ENCODE measurements at places on chromosomes 3 and 15. TPM values are rescaled to one million over a fixed set of nuclear protein-coding genes. Genes with fewer than 3 reads are reported as not detected.

DNA sequence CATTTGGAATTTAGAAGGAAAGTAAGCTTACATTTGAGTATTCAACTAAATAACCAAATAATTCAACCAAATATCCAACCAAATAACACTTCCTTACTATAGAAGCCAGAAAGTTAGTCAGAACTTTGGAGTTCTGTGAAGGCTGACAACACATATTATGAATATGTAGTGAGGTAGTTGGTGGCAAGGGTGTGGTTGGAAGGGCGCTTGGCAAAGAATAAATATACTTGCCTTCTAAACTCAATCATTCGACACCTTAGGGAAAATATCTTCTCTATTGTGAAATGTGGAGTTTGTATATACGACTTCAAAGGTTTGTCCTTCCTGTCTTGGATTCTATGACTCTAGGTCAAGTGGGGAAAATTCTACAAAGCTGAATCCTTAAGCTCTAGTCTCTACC lies 111.7 kb upstream of the OSTN start:
- H3K36me3 ChIP-seq, result no peaks in the 10 kb centered on the region
- H3K4me3 ChIP-seq, result no peak overlapping the region
- no peak for DNase-seq
- H3K27me3 ChIP-seq, result no peaks in the 10 kb centered on the region

GRCh38 chr15:31452595-31453557 lies 126.2 kb downstream of the KLF13 start:
- no peaks in the 10 kb centered on the region for H3K27me3 ChIP-seq
- DNase-seq, result no peak
- no peaks in the 10 kb centered on the region for H3K36me3 ChIP-seq
- H3K4me1 ChIP-seq, result peaks cover 3% of the 10 kb centered on the region
- no peak overlapping the region for H3K27ac ChIP-seq

DNA sequence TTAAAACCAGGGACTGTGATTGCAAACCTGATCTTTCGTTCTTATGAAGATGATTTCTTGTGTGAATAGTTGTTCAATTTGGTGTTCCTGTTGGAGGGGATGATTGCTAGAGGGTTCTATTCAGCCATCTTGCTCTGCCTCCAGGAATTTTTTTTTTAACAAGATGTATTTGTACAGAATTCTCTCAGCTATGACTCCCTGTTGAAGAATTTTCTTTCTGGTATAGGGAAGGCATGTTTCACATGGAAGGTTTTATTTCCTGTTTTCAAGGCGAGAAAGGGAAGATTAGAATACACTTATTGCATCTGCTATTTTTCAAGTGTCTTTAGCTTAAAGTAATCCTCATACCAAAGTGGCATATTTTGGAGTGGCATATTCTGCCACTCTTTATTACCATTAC lies 5.6 kb upstream of the LRRC34 start:
- no peak overlapping the region for H3K27ac ChIP-seq
- DNase-seq, result no peak
- no peak overlapping the region for H3K4me3 ChIP-seq
- no peaks in the 10 kb centered on the region for H3K36me3 ChIP-seq
- no peaks in the 10 kb centered on the region for H3K27me3 ChIP-seq
- H3K4me1 ChIP-seq, result no peaks in the 10 kb centered on the region

DNA sequence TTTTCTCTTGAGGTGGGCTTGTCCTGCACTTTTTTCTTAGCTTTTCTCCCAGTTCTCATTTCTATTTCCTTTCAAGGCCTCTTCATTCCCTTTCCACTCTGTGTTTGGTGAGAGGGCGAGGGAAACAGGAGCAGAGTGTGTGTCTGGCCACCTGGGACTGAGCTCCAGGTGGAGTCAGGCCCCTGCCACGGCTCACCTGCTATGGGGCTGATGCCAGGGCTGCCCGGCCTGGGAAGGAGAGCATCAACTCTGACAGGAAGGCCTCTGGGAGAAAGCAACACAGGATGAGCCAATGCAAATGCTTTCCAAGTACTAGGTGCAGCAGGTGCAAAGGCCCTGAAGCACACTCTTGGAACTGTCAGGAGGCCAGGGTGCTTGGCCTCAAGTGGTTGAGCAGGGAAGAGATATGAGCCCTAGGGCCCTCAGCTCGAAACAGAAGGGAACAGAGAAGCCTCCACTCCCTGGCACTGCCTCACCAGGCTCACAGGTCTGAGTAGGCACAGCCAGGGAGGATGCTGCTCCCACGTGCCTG lies 27.3 kb upstream of the DUSP7 start:
- H3K36me3 ChIP-seq, result no peaks in the 10 kb centered on the region
- H3K4me3 ChIP-seq, result no peak overlapping the region
- no peaks in the 10 kb centered on the region for H3K27me3 ChIP-seq
- H3K27ac ChIP-seq, result no peak overlapping the region

DNA sequence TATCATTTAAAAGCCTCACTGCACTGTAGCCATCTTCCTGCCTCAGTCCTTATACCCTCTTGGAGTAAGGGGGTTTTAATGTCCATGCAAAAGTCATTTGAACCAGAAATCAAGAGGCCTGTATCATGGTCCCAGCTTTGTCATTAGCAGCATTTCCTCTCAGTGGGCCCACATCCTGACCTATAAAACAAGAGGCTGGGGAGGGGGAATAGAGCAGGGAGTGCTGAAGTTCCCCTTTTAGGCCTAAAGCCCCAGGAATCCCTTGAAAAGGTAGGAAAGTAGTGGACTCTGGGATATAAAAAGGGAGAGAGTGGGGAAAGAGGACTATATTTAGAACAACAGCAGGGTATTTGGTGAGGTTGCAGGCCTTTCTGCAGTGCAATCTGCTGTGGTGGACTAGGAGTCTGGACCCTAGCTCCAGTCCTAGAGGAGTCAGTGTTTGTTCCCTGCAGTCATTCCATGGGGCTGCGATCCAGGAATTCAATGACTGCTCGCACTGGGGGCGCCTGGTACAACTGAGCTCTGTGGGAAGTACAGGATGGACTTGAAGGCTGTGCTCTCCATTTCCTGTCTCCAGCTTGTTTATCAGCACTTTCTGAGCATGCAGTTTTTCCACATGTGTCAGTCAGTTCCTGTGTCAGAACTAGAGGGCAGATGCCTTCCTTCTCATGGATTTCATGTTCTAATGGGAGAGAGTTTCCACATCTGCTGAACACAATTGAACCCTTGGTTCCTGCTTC lies 46.8 kb downstream of the PDHB start:
- no peaks in the 10 kb centered on the region for H3K4me1 ChIP-seq
- H3K27me3 ChIP-seq, result no peaks in the 10 kb centered on the region
- H3K27ac ChIP-seq, result peak overlapping the region; percentile 43
- no peak overlapping the region for H3K4me3 ChIP-seq

Gene FGF7
- not detected for total RNA-seq

Gene USP4
- total RNA-seq, result 17.7 TPM

DNA sequence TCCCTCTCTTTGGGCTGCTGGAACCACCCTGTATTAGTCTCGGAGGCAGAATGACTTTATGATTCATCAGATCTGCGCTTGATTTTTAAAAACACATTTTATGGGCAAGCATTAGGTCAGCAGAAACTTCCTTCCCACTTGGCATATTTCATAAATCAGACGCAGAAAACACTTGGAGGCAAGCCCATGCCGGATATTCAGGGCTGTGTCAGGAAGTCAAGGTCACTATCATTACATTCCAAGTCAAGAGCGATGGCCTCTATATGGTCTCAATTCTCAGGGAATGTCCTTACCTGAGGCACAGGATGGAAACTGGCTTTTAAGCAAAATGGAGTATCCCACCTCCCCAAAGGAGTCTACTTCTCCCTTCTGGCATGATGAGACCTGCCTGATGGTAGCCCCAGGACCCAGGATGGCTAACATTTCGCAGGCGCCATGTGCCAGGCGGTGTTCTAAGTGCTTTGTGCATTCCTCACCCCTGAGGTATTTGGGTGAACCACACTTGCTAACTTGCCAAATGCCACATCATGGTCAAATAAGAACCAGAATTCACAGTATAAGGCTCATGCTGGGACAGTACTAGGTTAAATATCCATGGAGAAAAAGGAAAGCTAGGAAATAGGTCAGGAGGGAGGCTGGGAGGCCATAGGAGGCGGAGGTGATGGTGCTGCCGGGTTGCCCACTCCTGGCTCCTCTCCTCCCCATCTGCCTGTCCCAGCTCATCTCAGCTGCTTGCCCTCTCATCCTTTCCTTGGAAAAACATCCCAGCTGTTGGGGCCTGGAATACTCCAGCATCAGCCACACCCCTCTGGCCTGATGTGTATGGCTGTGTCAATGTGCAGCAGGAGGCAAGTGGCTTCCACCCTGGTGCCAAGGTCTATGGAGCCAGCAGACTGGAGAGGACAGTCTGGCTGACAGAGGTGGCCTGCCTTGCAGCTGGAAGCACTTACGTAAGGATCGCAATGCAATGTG lies 18.8 kb downstream of the BCL2L10 start:
- peaks cover 4% of the 10 kb centered on the region for H3K4me1 ChIP-seq
- no peak overlapping the region for H3K27ac ChIP-seq
- H3K27me3 ChIP-seq, result no peaks in the 10 kb centered on the region

Gene SI
- not detected for total RNA-seq

Gene DPPA4
- 3.1 TPM for total RNA-seq

All from liver (tissue), 10 donors.